ENCODE measurements at places on chromosomes 5 and 9.

GRCh38 chr5:140054086-140054689, 11.1 kb upstream of the NRG2 start:
- DNase-seq, result no peak

DNA sequence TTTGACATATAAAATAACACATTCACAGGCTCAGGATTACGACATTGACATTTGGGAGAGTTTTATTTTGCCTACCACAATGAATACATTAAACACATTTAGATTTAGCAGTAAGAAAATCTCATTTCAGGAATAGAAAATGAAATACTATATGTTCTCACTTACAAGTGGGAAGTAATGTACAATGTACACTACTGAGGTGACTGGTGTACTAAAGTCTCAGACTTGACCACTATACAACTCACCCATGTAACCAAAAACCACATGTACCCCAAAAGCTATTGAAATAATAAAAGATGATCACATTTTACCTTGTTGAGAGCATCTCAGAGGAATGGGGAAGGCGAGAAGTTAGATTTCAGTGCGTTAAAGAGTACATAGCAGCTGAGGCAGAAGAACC, 1202.4 kb upstream of the SEMA6A start:
- no peak for DNase-seq

DNA sequence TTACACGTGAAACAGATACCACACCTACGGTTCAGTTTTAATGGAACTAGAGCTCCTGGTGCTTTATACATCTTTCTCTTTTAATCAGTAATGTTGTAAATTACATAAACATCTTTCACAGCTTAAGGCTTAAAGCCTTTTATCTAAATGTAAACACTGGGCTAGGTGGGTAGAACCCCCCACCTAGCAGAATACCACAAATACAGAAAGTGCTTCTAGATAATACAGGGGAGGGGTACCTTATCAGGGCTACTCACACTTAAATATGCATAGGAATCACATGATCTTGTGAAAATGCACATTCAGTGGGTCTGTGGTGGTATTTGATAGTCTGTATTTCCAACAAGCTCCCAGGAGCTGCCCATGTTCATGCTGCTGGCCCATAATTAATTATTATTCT, 256.4 kb upstream of the TARS1 start:
- no peak for DNase-seq

GRCh38 chr9:93096811-93097382, 880 bp downstream of the CARD19 start:
- no peak for DNase-seq

GRCh38 chr9:88747768-88748167, 212.8 kb downstream of the NXNL2 start:
- no peak for DNase-seq

GRCh38 chr9:99385215-99385614, 163.1 kb downstream of the SEC61B start:
- no peak for DNase-seq

DNA sequence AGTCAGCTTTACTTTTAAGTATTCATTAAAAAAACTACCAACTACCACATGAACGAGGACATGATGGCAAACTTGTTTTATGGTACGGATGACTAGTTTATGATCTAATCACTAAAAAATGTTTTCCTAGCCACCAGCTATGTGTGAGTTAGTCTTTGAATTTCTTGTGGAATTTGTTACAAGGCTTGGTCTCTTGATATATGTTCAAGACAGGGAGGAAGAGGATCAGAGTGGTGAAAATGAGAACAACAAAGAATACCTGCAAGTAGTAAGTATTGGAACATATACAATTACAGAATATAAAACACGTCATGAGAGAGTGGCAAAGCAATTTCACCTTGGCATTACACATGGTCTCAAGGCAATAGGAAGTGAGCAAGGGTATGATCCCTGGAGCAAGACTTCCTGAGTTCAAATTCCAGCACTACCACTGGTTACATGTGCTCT, 548.6 kb upstream of the TLE4 start:
- no peak for DNase-seq

DNA sequence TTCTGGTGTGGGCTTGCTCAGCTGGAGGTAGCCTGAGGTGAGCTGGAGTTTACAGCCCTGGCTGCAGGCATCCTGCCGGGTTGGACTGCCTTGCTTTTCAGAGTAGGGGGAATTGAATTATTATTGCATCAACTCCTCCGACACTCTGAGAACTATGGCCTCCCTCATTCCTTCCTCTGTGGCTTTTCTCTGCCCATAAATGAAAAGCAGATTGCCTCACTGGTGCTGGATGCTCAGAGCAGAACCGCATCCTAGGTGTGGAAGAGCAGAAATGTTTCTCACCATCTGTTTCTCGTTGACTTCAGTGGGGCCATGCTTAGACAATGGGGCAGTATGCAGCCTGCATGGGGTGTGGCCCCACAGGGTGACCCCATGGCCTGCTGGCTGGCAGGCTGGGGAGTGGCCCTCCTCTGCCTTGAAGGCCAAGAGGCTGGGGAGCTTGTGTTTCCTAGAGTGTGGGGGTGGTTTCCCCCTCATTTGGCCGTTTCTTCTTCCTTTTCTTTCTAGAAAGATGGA, 27.3 kb upstream of the TGFBI start:
- DNase-seq, result no peak

GRCh38 chr9:130143958-130144366, 28.2 kb upstream of the NCS1 start:
- DNase-seq, result no peak

GRCh38 chr9:34995670-34996060, 6.1 kb downstream of the DNAJB5 start:
- no peak for DNase-seq

DNA sequence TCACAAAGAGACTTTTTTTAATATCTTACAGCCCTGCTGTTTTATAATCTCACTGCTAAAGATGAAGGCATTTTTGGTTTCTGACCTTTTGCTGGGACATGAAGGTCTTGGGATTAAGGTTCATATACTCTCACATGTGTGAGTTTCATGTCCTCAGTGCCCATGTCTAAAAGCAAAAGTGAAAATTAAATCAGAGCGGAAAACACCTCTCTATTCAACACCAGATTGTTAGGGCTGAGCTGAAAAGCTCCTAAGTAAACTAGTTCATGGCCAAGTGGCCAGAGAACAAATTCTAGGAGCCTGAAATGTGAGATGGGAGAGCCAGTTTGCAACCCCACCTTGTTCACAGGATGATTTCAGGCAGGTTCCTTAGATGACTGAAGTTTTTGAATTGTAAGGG, 110.9 kb downstream of the GRIA1 start:
- no peak for DNase-seq

- no peak for DNase-seq
These were observed 27.9 kb upstream of the CEMIP2 start for GRCh38 chr9:71796100-71796767.

- DNase-seq, result no peak
These were observed 21.6 kb upstream of the ERAP1 start for GRCh38 chr5:96829297-96829696.

DNA sequence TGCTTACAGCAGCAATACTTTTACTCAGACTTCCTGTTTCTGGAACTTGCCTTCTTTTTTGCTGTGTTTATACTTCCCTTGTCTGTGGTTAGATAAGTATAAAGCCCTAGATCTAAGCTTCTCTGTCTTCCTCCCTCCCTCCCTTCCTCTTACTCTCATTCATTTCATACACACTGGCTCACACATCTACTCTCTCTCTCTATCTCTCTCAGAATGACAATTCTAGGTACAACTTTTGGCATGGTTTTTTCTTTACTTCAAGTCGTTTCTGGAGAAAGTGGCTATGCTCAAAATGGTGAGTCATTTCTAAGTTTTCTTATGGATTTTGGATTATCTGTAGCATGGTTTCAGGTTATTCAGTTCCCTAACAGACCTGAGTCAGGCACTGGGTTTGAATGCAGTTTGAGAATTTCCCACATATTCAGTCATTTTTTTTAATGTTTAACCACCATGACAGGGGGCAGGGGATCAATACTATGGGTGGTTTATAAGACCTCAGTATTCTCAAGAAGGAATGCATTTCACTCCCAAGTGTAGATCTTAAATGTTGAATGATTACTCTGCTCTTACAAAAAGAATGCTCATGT, at the start of gene IL7R:
TSS of gene IL7R (plus strand) at position 127 of the 587 bp plus-strand sequence. CDS start at position 214, 87 bp downstream.
- no peak for DNase-seq

DNA sequence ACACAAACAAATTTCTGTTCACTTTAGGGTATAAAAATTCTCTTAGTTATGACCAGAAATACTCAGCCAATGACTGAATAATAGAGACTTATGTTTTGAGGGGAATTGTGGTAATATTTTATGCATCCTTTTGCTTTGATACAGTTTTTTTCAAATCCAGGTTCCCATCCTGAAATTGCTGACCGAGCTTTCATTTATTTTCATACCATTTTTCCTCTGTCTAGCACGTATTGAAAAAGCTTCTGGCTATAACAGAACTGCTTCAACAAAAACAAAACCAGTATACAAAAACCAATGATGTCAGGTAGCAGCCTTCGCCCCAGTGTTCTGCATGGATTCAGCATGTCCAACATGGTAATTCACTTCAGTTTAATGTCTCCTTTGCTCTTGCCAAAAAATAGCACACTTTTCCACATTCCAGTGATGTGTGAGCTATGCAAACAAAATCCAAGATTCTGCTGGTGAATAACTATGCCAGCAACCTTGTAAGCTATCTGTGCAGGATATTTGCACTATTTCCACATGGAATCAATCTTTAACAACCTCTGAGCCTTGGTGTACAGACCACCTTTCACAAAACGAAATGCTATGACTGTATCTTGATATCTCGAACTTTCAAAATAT, 22.0 kb downstream of the CCNH start:
- DNase-seq, result no peak

DNA sequence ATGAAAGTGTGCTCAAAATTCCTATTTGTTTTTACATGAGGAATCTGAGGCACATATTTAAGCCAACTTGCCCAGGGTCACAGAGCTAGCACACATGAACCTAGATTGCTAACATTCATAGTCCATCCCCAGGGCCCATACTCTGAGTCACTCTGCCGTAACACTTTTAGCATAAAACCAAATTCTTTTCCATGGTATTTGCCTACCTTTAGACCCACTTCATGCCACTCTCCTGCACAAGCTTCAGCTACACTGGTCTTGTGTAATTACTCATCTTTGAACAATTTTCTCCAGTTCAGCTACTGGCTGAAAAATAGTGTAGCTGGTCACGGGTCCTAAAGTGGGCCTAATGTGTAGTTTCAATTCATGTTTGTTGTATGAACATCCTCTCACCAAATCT, 200.7 kb downstream of the SLC12A2 start:
- no peak for DNase-seq

- no peak for DNase-seq
These were observed 6.2 kb downstream of the NKD2 start for GRCh38 chr5:1014781-1015221.

- no peak for DNase-seq
These were observed 191.3 kb upstream of the PRDM9 start for GRCh38 chr5:23316060-23316591.

GRCh38 chr9:135791431-135792267, 89.7 kb downstream of the KCNT1 start:
- DNase-seq, result no peak

- DNase-seq, result no peak
These were observed 214.9 kb upstream of the EFNA5 start for GRCh38 chr5:107885601-107886000.

DNA sequence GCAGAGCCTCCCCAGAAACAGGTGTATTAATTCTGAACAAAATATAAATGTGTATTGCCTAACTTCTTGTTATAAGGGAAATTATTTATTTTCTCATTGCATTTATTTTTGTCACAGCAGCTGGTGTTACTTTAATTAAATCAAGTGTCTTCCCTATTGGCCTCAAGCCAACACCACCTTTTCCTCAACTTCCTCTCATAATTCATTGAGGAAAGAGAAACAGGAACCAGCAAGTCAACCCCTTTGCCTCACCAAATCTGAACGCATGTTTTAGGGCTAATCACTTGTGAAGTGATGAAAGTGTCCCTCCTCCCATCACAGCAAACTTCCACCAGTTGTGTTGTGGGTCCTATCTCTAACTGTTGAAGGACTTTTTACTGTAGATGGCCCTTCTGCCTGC, 73.1 kb downstream of the DIRAS2 start:
- no peak for DNase-seq

DNA sequence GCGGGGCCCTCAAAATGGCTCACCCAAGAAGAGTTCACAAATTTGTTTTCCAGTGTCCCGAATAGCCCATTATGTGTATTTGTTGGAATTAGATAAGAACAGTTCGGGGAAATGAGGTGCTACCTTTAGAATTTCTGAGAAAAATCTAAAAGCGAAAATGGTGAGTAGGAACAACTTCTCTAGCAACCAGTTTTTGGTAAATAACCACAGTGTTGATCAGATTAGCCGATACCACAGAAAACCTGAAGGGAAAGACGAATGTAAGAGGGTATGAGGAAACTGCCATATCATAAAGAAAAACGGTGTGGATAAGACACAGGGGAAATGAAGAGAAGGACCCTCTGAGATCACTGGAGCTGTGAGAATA, 31.0 kb downstream of the ADAM19 start:
- DNase-seq, result no peak

DNA sequence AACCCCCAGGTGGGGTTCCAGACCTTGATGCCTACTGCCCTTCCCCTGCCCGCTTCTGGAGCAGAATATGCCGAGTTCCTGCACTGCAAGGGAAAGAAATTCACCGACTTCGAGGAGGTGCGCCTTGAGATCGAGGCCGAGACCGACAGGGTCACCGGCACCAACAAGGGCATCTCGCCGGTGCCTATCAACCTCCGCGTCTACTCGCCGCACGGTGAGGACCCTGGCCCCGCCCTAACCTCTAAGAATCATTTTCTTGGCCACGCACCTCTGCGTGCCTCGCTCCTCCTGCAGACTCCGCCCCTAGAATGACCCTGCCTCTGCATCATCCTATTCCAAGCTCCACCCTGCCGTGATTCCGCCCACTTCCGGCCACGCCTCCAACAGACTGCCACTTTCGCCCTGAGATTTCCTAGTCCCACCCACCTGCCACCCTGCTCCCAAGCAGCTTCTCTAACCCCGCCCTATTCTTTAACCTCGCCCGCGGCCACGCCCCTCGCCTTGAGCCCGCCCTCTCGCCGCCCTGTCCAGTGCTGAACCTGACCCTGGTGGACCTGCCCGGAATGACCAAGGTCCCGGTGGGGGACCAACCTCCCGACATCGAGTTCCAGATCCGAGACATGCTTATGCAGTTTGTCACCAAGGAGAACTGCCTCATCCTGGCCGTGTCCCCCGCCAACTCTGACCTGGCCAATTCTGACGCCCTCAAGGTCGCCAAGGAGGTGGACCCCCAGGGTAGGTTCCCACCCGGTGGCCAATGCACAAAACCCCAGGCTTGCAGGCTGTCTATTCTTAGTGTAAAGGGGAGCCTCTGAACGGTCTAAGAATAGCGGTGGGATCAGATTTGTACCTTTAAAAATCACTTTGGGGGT, 15.6 kb downstream of the DNM1 start:
- DNase-seq, result peak; percentile 97

GRCh38 chr5:18113721-18114120, 479.5 kb downstream of the TAF11L14 start:
- DNase-seq, result no peak

- no peak for DNase-seq
These were observed 18.1 kb downstream of the MYMK start for GRCh38 chr9:133506653-133507038.

- DNase-seq, result no peak
These were observed 6.4 kb upstream of the PAEP start for GRCh38 chr9:135555203-135555602.

- DNase-seq, result no peak
These were observed 909 bp downstream of the AFF4 start for GRCh38 chr5:132962429-132963021.

GRCh38 chr9:136808806-136809158, 1.0 kb downstream of the RABL6 start:
- no peak for DNase-seq

- DNase-seq, result no peak
These were observed 125.4 kb downstream of the ADAMTS6 start for GRCh38 chr5:65356274-65356673.

- no peak for DNase-seq
These were observed 219.6 kb downstream of the ADAMTS6 start for GRCh38 chr5:65262096-65262495.

Data from CD4-positive, alpha-beta T cell treated with Interleukin-17A for 4 hours (primary cell).